ENCODE measurements at places on chromosomes 5 and 9.

- no peak for DNase-seq
These were observed 97.4 kb downstream of the PBX3 start for GRCh38 chr9:125844611-125845010.

- no peak for DNase-seq
These were observed 965 bp downstream of the CLTA start for GRCh38 chr9:36191686-36192085.

- DNase-seq = no peak
These were observed 20.9 kb upstream of the NEUROG1 start for GRCh38 chr5:135556620-135557019.

DNA sequence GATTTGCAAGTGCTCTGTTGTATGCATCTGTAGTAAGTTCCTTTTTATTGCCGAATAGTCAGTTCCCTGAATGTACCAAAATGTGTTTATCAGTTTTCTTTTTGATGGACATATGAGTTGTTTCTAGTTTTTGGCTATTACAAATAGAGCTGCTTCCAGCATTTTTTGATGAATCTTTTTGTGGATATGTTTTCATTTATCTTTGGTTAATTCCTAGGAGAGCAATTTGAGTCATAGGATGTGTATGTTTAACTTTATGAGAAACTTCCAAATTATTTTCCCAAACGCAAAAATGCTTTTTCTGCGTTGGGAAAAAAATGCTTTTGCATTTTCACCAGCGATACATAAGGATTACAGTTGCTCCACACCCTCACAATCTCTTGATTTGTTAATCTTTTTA, 287.7 kb downstream of the FER start:
- no peak for DNase-seq

DNA sequence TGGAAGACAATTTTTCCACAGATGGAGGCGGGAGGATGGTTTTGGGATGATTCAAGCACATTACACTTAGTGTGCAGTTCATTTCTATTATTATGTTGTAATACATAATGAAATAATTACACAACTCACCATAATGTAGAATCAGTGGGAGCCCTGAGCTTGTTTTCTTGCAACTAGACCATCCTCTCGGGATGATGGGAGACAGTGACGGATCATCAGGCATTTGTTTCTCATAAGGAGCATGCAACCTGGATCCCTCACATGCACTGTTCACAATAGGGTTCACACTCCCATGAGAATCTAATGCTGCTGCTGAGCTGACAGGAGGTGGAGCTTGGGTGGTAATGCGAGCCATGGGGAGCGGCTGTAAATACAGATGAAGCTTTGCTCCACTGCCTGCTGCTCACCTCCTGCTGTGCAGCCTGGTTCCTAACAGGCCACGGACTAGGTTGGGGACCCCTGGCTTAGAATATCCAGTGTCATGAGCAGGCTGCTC, 1.6 kb downstream of the STKLD1 start:
- DNase-seq = no peak

GRCh38 chr5:15385037-15385436, 114.9 kb upstream of the FBXL7 start:
- DNase-seq = no peak

GRCh38 chr5:141135718-141136266, 786 bp downstream of the PCDHB5 start:
- DNase-seq = no peak

- no peak for DNase-seq
These were observed 425.2 kb downstream of the GADD45G start for GRCh38 chr9:90029996-90030395.

GRCh38 chr5:15864536-15865215, 314.9 kb downstream of the MARCHF11 start:
- DNase-seq = no peak

DNA sequence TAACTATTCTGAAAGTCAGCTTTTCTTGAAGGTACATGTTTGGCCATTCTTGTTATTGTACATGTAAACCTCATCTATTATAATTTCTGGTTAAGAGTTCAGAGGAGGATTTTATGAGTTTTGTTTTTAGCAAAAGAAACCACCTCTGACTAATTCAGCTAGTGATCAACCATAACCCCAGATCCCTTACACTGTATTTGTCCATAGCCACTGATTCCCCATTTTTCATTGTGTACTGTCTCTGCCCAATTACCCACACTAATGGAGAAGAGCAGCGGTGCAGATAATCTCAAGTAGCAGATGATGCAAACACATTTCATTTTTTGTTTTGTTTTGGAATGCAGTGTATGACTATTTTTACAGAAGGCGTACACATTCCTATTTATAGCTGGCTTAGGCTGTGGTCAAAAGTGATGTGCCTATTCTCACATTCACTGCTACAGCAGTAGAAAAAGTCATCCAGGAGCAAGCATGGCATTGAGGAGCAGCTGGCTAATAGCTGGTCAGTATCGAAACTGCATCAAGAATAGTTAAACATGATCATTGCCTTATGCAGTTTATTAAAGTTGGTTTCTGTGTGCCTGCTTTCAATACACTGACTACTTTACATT, 988.3 kb downstream of the DTWD2 start:
- no peak for DNase-seq

DNA sequence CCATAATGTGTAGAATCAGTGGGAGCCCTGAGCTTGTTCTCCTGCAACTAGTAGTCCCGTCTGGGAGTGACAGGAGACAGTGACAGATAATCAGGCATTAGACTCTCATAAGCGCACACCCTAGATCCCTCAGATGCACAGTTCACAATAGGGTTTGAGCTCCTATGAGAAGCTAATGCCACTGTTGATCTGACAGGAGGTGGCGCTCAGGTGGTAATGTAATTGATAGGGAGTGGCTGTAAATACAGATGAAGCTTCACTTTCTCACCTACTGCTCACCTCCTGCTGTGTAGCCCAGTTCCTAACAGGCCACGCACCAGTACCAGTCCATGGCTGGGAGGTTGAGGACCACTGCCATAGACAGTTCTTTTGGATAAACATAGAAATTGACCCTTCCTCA, 188.7 kb downstream of the ROR2 start:
- no peak for DNase-seq

DNA sequence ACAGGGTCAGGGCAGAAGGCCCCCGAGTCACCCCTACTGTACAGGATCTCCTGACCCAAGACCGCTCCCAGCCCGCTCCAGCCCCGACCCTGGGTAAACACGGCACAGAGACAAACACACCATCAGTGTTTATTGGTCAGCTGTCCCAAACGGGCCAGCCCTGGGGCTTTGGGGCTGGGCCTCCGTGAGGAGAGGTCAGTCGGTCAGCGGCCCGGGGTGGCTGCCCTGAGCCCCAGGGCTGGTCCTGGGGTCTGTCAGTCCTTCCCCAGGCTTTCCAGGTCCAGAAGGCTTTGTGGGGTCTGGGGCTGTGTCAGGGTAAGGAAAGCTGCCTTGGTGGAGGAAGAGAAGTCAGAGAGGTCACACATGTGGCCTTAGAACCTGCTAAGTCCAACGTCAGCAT, 2.7 kb downstream of the DPM2 start:
- no peak for DNase-seq

GRCh38 chr5:181195249-181195761, 9.7 kb downstream of the TRIM7 start:
- no peak for DNase-seq

All from stimulated activated CD4-positive, alpha-beta T cell treated with anti-CD3 and anti-CD28 coated beads, Interleukin-2, amount 100 ng/mL, for 4 hours (primary cell).